ENCODE measurements at places on chromosomes 5 and 9.

DNA sequence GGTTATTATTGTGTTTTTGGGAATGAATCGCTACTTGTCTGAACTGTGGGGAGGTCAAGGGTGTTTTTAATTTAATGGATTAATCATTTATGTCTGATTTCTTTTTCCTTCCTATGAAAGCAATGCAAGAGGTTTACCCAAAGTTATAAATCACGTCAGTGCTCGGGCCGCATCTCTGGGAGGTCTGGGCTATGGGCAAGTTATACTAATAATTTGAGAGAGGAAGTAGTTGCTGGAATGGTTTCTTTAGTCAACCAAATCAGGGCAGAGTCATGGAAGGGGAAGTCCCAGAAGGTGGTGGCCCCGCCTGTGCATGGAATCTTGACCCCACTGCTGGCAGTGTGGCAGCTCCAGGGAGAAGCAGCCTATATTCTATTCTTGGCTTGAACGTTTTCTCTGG lies 180.2 kb downstream of the HSPA4 start:
- DNase-seq, result no peak

DNA sequence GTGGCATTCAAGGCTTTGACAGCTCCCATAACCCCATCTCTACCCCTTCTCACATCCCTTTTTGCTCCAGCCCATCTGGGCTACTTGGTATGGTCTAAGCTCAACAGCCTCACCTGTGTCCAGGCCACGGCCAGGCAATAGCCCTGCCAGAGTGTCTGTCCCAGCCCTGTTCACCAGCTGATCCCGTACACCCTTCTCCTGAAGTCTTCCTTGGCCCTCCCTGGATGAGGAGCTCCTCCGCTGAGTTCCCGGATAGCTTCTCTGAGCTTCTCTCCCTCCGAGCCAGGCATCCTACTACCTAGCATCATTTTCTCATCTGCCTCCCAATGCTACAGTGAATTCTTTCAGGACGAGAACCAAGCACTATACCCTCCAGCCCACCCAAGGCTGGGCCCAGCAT lies 208.2 kb downstream of the DAB2IP start:
- no peak for DNase-seq

DNA sequence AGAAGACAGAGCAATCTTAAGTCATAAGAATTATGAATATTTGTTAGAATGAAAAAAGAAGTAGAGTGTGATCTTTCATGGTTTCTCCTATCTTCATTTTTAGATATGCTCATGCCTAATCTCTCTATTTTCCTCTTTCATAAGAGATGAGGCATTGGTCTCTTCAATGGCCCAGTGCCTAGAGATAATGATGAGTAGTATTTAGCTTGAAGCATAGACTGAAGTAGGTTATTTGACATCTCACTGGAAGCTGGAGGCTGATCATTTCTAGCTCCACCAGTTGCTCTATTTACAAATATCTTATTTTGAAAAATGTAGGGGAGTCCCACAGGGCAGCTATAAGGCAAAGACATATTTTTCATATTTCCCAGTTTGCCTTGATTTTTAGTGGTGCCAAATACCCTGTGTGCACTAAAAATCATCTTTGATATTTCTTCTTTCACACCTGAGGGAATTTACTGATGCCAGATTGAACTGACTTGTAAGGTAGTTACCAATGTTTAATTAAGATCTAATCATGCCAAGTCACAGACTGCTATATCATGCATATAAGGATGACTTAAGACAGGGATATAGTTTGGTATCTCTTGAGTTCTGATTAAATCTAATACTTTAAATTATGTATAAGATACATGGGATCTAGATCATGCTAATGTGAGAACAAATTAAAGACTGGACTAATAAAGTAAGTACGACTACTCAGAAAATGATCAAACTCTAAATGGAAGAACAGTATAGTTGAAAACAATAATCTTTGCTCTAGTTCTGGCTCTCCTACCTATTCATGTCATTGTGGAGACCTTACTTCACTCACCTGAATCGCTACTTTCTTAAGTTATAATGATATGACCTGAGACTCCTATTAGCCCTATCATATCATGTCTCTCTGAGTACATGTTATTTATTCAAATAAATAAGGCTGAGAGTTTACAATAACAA lies 108.2 kb upstream of the IFNE start:
- DNase-seq, result no peak

- no peak for DNase-seq
Measured at GRCh38 chr5:161790926-161791325, 57.0 kb upstream of the GABRA1 start.

DNA sequence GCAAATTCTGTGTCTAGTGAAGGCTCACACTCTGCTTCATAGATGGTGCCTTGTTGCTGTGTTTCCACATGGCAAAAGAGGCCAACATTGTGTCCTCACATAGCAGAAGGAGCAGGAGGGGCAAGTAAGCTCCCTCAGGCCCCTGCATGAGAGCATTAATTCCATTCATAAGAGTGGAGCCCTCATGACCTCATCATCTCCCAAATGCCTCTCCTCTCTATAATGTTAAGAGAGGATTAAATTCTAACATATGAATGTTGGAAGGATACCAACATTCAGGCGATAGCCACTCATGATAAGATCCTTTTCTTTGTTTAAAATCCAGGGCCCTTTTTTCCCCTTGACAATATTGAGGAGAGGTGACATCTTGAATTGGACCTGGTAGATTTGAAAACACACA lies 35.2 kb upstream of the PAM start:
- DNase-seq, result no peak

- no peak for DNase-seq
Measured at GRCh38 chr5:39658866-39659265, 234.1 kb upstream of the DAB2 start.

DNA sequence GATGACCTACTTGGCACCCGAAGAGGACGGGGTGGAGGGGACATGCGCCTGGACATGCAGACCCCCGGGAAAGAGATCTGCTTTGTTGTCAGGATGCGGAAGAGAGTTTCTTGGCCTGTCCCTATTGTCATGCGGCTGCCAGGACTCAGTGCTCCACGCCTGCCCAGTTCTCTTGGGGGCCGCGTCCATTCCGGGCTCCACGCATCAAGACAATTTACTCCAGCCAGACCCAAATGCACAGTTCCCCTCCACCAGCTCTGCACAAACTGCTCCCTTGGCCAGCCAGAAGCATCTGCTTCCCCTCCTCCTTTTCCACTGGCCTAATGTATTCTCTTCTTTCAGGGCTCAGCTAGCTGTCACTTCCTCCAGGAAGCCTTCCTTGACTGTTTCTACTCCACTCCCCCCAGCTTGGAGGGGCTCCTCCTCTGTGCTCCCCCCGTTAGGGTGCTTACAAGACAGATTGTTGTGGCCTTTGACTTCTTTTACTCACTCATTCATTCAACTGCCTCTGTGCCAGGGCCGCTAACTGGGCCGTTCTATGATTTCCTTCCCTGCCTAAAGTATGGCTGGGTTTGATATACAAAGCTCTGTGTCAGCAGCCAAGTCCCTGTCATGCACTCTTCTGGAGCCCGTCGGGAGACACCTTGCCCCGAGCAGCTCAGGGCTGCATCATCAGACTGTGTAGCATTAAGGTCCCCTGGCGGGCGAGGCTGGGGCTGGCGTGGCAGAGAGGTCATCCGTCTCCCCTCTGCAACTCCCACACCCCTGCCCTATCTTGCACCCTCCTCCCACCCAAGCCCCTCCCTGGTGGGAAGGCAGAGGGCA lies 6.6 kb downstream of the FIBCD1 start:
- DNase-seq, result no peak

GRCh38 chr9:38360839-38361472 lies 31.5 kb upstream of the ALDH1B1 start:
- DNase-seq, result no peak

- DNase-seq, result no peak
Measured at GRCh38 chr5:111251921-111252320, 27.7 kb downstream of the CAMK4 start.

- DNase-seq, result no peak
Measured at GRCh38 chr9:33416996-33417395, 14.6 kb upstream of the AQP7 start.

DNA sequence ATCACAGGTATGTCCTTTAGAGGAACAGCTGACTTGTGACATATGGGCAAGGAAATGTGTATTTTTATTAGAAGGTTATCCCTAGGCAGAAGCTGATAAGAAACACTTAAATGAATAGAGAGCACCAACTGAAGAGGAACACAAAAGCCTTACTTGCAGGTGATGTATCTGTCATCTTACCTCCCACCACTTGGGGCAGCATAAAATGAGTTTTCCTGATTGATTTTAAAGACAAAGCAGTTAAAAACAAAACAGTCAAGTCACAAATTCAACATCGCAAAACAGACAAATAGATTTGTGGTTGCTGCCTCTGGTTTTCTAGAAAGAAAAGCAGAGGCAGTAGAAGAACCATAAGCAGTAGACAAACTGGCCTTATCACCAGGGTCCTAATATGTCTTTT lies 302.4 kb upstream of the ZNF462 start:
- DNase-seq, result no peak

DNA sequence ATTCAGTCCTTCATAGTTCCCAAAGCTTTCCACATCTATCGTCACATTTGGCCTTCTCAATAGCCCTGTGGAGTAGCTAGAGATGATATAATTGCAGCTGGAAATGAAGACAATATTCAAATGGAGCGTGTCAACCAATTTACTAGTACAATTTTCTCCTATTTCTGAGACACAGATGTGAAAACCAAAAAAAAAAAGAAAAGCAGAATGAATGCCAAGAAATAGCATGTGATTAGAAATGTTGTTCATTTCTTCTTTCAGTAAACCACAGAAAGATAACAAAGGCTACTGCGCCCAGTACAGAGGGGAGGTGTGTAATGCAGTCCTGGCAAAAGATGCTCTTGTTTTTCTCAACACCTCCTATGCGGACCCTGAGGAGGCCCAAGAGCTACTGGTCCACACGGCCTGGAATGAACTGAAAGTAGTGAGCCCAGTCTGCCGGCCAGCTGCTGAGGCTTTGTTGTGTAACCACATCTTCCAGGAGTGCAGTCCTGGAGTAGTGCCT lies 99.0 kb downstream of the MUSK start:
- peak; percentile 35 for DNase-seq

DNA sequence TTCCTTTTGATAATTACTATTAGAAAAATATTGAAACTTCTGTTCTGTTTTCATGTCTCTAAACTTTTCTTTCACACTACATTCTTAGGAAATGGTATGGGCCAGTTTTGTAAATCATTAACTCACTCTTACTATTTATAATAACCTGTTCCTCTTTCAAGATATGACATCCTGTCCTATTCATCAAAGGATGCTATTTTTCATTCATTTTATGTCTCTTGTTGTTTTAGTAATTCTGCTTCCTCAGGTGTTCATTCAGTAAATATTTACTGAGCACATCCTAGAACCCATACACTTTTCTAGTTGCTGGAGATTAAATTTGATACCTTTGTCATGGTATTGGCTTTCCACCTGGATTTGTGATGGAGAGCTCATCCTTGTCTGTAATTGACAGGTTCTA lies 58.0 kb downstream of the GDA start:
- no peak for DNase-seq

DNA sequence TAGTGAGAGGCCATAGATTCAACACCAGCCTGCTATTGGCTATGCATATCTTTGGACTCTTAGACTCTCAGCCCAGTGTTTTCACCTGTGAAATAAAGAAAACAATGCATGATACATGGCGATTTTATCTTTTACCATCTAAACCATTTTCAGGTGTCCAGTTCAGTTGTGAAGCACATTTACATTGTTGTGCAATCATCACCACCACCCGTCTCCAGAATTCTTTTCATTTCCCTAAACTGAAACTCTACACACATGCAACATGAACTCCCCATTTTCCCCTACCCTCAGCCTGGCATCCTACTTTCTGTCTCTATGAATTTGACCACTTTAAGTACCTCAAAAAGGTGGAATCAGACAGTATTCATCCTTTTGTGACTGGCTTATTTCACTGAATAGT lies 420.6 kb downstream of the MED10 start:
- DNase-seq, result no peak

DNA sequence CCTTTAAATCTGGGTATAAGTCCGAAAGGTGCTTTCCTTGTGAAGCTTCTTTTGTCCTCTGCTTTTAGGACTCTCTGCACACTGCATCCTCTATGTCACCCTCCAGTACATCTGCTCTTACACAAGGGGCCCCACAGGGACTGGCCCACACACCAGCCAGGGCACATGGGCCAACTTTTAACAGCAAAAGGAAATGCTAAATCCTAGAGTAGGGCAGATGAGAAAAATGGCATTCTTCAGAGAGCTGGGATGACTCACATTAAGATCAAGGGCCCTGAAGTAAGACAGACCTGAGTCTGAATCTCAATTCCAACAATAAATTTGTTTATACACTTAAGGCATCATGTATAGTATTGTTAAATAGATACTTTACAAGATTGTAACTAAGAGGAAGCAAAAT lies 40.3 kb upstream of the CDKN2B start:
- DNase-seq, result peak; percentile 11

DNA sequence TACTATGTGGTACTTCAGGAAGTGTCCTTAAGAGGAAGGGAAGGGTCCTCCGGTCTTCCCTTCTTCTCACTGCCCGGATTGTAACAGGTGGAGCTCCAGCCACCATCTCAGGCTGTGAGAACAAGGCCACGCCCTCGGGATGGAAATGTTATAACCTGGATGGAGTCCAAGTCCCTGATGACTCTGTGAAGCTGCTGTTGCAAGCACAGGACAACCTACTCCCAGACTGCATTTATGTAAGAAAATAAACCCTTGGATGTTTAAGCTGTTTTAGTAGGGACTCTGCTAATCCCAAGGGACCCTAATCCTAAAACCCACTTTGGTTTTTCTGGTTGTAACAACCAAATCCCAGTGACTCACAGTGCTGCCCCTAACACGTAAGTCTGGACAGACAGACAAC lies 221.6 kb downstream of the ACTL7B start:
- peak; percentile 44 for DNase-seq

GRCh38 chr9:12640866-12641636 lies 52.1 kb upstream of the TYRP1 start:
- DNase-seq, result no peak

DNA sequence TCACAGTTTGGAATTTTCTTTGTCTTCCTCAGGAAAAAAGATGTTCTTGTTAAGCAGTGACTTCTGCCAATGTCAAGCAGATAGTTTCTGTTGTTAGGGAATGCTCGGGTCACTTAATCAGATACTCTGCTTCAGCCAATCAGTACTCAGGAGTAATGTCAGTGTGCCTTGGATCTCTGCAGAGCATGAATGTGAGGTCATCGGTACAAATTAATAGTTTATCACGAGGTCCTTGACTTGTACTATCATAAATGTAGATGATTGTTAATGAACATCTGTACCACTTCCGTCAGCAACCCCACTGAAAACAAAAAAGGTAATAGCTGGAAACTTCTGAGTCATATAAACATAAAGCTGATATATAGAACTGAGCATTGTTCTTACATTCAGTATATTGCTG lies 73.6 kb downstream of the FBXL7 start:
- DNase-seq, result no peak

- DNase-seq, result no peak
Measured at GRCh38 chr5:177388521-177389052, 4.4 kb downstream of the SLC34A1 start.

- DNase-seq, result no peak
Measured at GRCh38 chr9:83340451-83340850, 197.8 kb downstream of the FRMD3 start.

All from AG08395 (cell line).